ENCODE measurements at places on chromosomes 1 and 21. TPM values are rescaled to one million over a fixed set of nuclear protein-coding genes. Genes with fewer than 3 reads are reported as not detected.

Gene ANKRD34A
- 2.2 TPM for total RNA-seq

Gene PLA2G2F
- not detected for total RNA-seq

Gene FAM167B
- not detected for total RNA-seq

- no peak overlapping the region for H3K27ac ChIP-seq
- no peak overlapping the region for H3K4me3 ChIP-seq
- no peaks in the 10 kb centered on the region for H3K36me3 ChIP-seq
- no peak for DNase-seq
Observed at GRCh38 chr1:58391056-58391455, 155.5 kb downstream of the OMA1 start.

GRCh38 chr1:83850834-83851233, 148.1 kb downstream of the TTLL7 start:
- no peak overlapping the region for H3K4me3 ChIP-seq
- no peaks in the 10 kb centered on the region for H3K36me3 ChIP-seq
- peaks cover 80% of the 10 kb centered on the region for H3K27me3 ChIP-seq
- peaks cover 14% of the 10 kb centered on the region for H3K4me1 ChIP-seq
- DNase-seq, result no peak

- no peak overlapping the region for H3K4me3 ChIP-seq
- no peaks in the 10 kb centered on the region for H3K36me3 ChIP-seq
- H3K27me3 ChIP-seq, result no peaks in the 10 kb centered on the region
- no peak for DNase-seq
- no peaks in the 10 kb centered on the region for H3K4me1 ChIP-seq
Observed at GRCh38 chr1:192940658-192941057, 118.5 kb downstream of the UCHL5 start.

DNA sequence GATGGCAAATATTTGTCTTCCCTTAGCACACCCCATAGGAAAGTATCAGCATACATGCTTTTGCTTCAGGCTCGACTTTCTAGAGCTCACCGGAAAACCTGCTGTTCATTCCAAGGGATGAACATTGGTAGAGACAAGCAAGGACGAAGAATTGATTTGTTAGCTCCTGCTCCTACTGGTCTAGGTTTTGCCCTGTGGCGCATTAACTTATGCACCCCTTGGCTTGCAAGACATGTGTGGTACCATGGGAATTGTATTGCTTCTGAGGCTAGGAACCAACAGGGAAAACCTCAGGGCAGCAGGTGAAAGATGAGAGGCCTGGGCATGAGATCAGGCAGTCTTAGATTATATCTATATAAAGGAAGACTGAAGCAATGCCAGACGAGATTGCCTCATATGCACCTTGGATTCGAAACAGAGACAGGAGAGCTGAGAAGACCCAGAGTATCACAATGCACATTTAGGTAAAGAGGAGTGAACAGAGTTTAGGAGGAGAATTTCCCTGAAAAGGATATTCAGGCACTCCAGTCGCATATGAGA, 771.2 kb upstream of the B3GALT2 start:
- no peak for DNase-seq
- no peak overlapping the region for H3K27ac ChIP-seq
- no peak overlapping the region for H3K4me3 ChIP-seq
- no peaks in the 10 kb centered on the region for H3K4me1 ChIP-seq
- no peaks in the 10 kb centered on the region for H3K36me3 ChIP-seq
